Aorta (tissue), 5 donors: ENCODE measurements at places on chromosomes 11 and 22. TPM values are rescaled to one million over a fixed set of nuclear protein-coding genes. Genes with fewer than 3 reads are reported as not detected.

DNA sequence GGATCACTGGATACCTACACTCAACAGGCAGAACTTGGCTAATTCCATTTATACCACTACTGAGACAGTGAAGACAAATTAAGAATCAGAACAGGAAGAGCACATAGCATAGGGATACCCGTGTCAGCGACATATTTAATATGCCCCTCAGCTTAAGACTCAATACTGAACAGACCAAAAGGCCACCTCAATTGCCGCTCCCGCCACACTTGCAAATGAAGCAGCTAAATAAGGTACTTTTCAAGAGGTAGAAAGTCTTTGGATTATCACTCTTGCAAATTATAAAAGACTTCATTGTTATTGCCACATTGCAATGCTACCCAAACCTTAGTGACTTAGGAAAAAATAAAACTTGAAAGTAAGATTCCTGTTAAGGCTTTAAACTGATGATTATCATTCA, 3.1 kb downstream of the DDX17 start:
- no peaks in the 10 kb centered on the region for H3K4me1 ChIP-seq
- H3K4me3 ChIP-seq, result peak overlapping the region; percentile 16
- no peaks in the 10 kb centered on the region for H3K27me3 ChIP-seq
- DNase-seq, result no peak
- peaks cover 11% of the 10 kb centered on the region for H3K36me3 ChIP-seq

- no peak overlapping the region for H3K27ac ChIP-seq
- no peaks in the 10 kb centered on the region for H3K27me3 ChIP-seq
- H3K4me1 ChIP-seq, result no peaks in the 10 kb centered on the region
- DNase-seq, result peak; percentile 1
Measured at GRCh38 chr11:69172674-69173073, 16.9 kb downstream of the SMIM38 start.

- H3K36me3 ChIP-seq, result no peaks in the 10 kb centered on the region
- H3K27ac ChIP-seq, result no peak overlapping the region
Measured at GRCh38 chr11:100860318-100861155, 173.4 kb downstream of the ARHGAP42 start.

GRCh38 chr22:28742562-28742962, 723 bp downstream of the HSCB start:
- no peak overlapping the region for H3K27ac ChIP-seq
- DNase-seq, result no peak
- H3K27me3 ChIP-seq, result no peaks in the 10 kb centered on the region
- peaks cover 3% of the 10 kb centered on the region for H3K36me3 ChIP-seq
- H3K4me1 ChIP-seq, result no peaks in the 10 kb centered on the region
- peak overlapping the region; percentile 30 for H3K4me3 ChIP-seq

DNA sequence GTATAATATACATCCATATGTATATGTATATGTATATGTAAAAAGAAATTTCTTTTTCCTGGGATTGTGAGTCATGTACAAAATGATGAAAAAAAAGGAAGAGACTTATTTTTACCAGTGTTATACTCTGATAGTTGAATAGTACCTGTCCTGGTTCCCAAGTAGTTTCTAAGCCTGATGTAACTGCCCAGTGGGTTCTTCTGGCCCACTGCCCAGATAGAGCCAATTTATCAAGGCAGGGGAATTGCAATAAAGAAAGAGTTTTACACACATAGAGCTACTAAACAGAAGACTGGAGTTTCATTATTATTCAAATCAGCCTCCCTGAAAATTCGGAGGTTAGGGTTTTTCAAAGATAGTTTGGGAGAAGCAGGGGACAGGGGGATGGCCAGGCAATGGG, 29.1 kb upstream of the NARS2 start:
- no peaks in the 10 kb centered on the region for H3K27me3 ChIP-seq
- DNase-seq, result no peak
- H3K4me3 ChIP-seq, result no peak overlapping the region
- no peaks in the 10 kb centered on the region for H3K4me1 ChIP-seq

DNA sequence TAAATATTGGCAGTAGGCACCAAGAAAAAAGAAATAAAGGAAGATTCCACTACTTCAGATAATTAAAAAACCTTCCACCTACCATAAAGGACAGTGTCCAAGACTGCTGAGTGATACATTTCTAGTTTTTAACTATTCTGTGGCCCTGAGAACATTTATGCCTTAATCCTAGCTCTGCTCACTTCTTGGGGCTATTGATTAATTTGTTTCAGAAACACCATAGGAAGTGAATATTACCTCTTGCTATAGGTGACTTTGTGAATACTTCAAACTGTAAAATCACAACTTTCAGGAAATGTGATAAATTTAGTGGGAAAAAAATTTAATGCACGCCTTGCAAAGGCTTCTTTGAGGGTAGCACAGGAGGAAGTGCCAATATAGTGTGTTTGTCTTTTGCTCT, 35.2 kb downstream of the NF2 start:
- H3K27me3 ChIP-seq, result no peaks in the 10 kb centered on the region
- no peak overlapping the region for H3K4me3 ChIP-seq
- peaks cover 3% of the 10 kb centered on the region for H3K36me3 ChIP-seq
- H3K4me1 ChIP-seq, result no peaks in the 10 kb centered on the region

DNA sequence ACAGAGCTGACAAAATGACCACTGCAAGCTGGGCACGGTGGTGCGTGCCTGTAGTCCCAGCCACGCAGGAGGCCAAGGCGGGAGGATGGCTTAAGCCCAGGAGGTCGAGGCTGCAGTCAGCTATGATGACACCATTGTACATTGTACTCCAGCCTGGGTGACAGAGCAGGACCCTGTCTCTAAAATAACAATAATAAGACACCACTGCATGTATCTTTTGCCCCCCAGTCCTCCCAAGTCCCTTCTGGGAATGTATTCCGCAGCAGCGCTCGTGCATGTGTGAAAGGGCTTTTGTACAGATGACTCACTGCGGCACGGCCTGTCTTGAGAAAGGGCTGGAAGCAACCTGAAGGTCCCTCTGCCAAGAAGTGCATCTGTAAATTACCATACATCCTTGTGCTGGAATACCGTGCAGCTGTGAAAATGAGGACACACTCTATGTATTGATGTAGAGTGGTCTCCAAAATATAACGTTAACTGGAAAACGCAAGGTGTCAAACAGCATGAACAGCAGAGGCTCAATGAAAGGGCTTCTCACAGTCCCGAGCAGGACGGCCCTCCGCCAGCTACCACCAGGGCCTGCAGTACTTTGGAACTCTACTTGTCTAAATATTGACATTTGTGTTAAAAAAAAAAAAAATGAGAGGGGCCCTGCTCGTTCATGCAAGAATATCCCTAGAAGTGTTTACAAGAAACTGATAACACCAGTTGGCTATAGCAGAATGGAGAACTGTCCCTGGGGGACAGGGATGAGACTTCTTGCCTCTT, 9.0 kb upstream of the CDC42EP2 start:
- H3K4me1 ChIP-seq, result no peaks in the 10 kb centered on the region
- no peak overlapping the region for H3K4me3 ChIP-seq
- no peaks in the 10 kb centered on the region for H3K36me3 ChIP-seq
- no peak overlapping the region for H3K27ac ChIP-seq
- DNase-seq, result no peak
- H3K27me3 ChIP-seq, result no peaks in the 10 kb centered on the region

GRCh38 chr11:27497284-27497866, 9.2 kb downstream of the LIN7C start:
- no peak overlapping the region for H3K4me3 ChIP-seq
- no peak for DNase-seq
- no peaks in the 10 kb centered on the region for H3K27me3 ChIP-seq
- no peak overlapping the region for H3K27ac ChIP-seq
- peaks cover 2% of the 10 kb centered on the region for H3K36me3 ChIP-seq
- no peaks in the 10 kb centered on the region for H3K4me1 ChIP-seq

Gene RAB36
- total RNA-seq, result 1.8 TPM

Gene NXPE1
- total RNA-seq, result not detected
